ENCODE measurements at places on chromosomes 12 and 14. TPM values are rescaled to one million over a fixed set of nuclear protein-coding genes. Genes with fewer than 3 reads are reported as not detected.

MLXIP gene
- 25.6 TPM for total RNA-seq

CD163L1 gene
- total RNA-seq = 0.75 TPM

CLEC4E gene
- total RNA-seq = not detected

GNB3 gene
- total RNA-seq = 3.6 TPM

DNA sequence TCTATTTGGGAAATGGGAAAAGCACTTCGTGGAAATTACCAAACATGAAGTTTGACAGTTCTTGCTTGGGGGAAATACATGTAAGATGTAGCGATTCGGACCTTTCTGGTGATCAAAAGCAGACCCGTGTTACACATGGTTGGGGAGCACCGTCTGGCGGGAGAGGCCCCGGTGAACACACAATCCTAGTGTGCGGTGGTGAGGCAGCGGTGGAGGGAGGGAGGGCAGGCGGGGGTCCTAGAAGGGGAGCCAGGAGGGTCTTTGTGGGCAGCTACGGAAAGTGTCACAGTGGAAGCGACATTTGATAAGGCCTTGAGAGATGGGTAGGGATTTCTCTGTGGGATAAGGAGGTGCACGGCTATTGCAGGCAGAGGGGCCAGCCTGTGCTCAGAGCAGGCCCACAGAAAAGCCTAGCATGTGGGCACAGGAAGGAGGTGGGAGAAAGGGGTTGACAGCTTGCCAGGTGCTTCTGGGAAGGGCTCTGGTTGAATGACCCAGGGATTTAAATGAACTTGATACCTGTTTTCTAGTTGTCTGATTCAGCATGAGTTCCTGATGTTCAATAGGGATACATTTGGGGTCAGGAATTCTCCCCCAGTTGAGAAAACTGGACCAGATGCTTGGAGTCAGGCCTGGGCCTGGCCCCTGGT lies 7.2 kb downstream of the MVK start:
- H3K27me3 ChIP-seq = no peaks in the 10 kb centered on the region
- no peaks in the 10 kb centered on the region for H3K4me1 ChIP-seq
- no peak overlapping the region for H3K27ac ChIP-seq
- DNase-seq = no peak

DNA sequence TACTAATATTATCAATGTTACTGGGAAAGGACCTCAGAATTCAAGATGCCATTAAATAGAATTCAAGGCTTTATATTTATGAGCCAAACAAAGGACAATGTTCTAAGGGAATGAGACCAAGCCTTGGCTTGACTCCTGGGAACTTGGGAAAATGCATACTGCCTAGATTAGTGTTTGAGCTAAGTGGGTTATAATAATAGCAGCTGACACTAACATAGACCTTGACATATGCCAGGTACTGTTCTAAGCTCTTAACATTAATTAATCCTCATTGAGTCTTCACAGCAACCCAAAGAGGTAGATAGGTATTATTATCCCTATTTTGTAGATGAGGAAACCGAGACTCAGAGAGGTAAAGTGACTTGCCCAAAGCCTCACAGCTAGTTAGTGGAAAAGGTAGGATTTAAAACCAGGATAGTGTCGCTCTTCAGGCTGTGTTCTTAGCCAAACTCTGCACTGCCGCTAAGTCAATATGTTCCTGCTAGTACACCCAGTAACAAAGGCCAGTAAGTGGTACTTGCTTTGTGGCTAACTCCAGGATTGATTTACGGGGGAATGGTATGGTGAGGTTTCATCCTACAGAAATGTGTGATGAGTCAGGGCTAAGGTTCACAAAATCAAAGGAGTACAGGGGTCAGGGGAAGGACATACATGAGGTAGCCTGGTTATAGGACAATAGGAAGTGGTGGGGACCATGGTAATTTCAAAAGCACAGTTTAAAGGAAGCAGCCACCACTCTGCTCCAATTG lies 35.8 kb upstream of the PRKAB1 start:
- H3K4me3 ChIP-seq = no peak overlapping the region
- H3K4me1 ChIP-seq = no peaks in the 10 kb centered on the region
- peaks cover 28% of the 10 kb centered on the region for H3K27me3 ChIP-seq
- H3K36me3 ChIP-seq = no peaks in the 10 kb centered on the region
